ENCODE measurements at places on chromosomes 13 and 19.

GRCh38 chr19:51948975-51949374 is 21.7 kb downstream of the ZNF613 start:
- DNase-seq, result peak; percentile 38

GRCh38 chr13:102580552-102581169 is 16.1 kb upstream of the TPP2 start:
- no peak for DNase-seq

DNA sequence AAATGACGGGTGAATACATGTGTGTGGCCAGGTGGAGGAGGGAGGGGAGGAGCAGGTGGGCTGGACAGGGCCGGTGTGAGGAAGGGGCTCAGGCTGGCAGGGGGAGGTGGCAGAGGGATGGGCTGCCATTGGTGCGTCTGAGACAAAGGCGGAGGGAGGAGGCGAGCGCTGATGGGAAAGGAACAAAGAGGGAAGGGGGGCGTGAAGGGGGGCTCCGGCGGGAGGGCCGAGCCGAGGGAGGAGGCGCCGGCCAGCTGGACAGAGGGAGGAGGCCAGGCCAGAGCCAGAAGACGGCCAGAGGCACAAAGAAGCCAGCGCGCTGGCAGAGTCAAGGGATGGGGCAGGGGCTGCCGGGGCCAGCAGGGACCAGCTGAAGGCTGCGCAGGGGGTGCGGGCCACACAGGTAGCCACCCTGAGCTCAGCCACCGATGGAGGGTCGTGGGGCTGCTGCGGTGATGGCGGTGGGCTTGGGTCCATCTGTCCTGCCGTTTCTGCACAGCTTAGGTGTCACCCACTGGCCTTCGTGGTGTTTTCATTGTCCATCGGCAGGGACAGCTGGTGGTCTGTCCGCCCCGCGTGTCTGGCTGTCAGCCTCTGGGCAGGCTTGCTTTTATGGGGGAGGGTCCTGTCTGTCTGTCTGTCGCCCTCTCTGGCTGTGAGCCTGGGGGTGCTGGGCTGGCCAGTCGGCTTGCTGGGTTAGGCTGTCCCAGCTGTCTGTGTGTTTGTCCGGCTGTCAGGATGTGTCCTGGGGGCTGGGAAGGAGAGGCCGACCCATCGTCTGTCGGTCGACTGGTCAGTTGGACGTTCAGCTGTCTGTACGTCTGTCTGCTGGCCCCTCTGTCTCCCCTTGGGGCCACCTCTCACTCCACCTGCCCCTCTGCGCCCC is 2.2 kb downstream of the APC2 start:
- DNase-seq, result peak; percentile 79

DNA sequence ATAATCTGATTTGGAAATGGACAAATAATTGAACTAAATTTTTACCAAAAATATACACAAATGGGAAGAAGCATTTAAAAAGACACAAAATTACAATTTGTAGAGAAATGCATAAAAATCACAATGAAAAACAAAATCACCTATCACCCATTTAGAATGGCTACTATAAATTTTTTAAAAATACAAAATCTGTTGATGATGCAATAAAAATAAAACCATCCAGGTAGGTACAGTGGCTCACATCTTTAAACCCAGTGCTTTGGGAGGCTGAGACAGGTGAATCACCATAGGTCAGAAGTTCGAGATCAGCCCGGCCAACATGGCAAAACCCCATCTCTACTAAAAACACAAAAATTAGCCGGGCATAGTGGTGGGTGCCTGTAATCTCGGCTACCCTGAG is 23.5 kb downstream of the ZNF43 start:
- DNase-seq, result no peak

GRCh38 chr13:53379485-53379884 is 350.9 kb downstream of the OLFM4 start:
- DNase-seq, result no peak

- no peak for DNase-seq
Measured at GRCh38 chr13:79989217-79989661, 351.7 kb downstream of the SPRY2 start.

GRCh38 chr13:75847588-75847987 is 211.5 kb downstream of the LMO7 start:
- DNase-seq, result no peak

DNA sequence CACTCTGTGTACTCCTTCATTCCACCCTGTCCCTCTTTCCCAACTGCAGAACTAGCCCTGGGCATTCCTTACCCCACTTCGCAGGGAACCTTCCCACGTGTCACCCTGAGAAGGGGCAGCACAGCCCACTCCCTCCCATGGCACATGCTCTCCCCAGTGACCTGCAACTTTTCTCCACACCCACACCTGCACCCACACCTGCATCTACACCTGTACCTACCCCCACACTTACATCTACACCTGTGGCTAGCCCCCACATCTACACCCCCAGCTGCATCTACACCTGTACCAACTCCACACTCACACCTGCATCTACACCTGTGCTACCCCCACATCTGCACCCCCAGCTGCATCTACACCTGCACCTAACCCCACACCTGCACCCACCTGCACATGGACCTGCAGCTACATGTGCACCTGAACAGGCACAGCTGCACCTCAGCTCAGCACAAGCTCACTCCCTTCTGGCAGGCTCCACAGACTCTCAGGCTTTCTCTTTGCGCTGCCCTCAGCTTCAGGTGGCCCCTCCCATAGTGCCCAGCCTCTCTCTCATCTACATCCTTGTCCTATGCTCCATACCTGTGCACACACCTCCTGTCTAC is 234.1 kb downstream of the TUBA3C start:
- DNase-seq, result no peak

DNA sequence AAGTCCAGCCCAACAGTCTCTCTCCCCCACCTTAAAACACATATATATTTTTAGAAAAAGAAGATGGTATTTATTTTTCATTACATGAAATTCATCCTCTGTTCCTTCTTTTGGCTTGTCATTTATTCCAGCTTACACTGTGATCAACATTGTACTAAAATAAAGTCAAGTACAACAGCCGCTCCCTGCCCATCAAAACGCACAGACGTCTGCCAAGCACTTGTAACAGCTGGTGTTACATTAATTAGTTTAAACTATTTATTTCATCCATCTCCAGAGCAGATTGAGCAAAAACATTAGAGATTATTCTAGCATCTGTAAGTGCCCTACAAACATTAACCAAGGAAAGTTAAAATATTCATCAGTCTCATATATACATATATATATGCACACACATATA is 350.5 kb downstream of the DACH1 start:
- no peak for DNase-seq
